ENCODE measurements at places on chromosomes 5 and 9.

GRCh38 chr5:122402955-122403685 is 91.1 kb downstream of the SNCAIP start:
- no peak for DNase-seq

GRCh38 chr5:55022450-55022849 is 1.6 kb upstream of the GZMK start:
- DNase-seq: no peak

- DNase-seq: no peak
Observed at GRCh38 chr5:175195698-175196656, 248.0 kb downstream of the DRD1 start.

DNA sequence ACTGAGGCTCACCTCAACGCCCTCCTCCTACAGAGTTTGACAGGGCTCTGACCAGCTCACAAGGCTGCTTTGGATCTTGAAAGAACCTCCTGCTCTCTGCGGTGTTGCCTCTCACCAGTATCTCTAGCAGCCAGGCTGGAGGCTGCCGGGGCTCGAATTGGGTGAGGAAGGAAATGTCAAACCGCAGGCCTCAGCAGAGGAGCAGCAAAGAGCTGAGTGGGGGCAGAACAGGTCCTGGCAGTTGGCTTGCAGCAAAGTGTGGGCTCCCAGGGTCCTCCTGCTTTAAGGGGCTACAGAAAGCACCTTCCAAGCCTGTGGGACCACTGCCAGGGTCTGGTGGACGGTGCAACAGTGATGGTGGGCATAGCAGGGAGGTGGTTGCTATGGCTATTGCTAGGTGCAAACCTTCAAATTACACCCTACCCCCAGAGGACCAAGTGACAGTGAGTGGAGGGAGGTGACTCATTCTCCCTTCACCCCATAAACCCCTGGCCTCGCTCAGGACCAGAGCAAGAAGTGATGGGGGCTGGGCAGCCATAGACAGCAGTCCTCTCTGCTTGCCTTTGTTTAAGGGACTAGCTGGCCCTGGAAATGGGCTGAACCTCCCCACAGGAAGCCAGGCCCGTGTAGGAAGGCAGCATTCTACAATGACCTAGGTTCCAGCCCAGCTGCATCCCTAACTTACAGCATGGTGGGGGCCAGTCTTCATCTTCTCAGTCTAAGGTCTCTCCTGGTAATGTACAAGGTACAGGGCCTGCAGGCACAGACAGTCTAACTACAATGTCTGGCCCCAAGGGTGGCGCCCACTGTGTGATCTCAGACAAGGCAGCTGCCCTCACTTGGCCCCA is 18.7 kb downstream of the LCP2 start:
- peak; percentile 86 for DNase-seq

DNA sequence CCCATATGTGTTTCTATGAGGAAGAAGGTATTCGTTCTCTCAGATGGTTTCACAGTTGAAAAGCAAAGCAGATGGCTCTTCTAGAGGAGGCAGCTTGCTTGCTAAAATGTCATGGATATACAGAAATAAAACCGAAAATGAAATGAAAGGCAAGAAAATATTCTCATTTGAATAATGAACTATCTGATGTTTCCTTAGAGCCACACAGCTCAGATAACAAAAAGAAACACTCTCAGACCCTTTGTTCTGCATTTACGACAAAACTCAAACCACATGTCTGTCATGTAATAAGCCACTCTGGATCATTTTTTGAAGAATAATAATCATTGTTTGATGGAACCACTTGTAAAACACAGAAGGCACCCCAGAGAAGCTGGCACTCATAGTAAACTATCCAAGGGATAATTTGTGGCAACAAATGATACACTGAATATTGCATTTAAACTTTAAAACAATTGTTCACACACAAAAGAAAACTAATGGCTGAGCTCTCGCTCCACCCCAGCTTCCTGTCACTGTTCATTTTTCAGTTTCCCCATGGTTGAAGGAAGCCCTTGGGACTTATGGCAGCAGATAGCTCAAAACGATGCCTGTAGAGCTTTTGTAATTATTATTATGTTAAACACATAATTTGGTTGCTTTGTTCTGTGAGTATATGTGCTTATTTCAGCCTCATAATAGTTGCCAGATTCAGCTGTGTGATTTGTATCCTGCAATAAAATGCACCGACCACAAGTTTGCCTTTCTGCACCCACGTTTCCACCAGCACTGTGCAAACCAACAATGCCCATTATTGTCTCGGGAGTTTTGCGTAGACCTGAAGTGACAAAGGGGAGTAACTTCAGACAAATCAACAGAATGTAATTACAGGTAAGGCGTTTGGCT is 256.0 kb downstream of the TMEM167A start:
- no peak for DNase-seq

DNA sequence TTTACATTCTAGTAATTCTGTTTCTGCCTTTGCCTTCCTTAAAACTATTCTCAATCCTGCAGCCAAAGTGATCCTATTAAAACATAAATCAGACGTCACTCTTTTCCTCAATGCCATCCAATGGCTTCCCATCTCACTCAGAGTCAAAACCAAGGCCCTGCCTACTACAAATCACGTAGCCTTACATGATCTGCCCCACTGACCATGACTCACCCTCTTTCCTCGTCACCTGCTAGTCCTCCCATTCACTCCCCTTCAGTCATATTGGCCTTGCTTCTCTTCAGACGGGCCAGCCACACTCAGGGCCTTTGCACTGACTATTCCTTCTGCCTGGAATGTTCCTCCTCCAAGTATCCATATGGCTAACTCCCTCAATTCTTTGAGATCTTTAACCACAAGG is 39.0 kb upstream of the DMXL1 start:
- DNase-seq: no peak

DNA sequence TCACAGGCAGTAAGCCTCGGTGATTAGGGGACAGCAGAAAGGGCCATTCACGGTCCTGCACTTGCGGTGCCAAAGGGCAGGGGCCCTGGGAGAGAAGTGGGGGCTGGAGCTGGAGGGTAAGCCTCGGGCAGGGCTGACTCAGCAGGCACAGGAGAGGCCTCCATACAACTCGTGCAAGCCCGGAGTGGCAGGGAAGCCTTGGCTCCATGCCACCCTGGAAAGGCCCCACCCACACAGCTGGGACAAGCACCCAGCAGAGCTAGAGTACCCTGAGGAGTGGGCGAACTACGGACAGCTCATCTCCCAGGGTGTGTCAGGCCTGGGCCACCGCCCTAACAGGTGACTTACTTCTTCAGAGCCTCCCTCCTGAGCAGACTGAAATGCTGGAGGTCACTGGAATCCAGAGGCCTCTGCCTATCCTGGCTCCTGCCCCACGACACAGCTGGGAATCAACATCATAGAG is 5.6 kb upstream of the CAMK2A start:
- DNase-seq: no peak

- no peak for DNase-seq
Observed at GRCh38 chr9:76414661-76415060, 20.4 kb upstream of the RFK start.

DNA sequence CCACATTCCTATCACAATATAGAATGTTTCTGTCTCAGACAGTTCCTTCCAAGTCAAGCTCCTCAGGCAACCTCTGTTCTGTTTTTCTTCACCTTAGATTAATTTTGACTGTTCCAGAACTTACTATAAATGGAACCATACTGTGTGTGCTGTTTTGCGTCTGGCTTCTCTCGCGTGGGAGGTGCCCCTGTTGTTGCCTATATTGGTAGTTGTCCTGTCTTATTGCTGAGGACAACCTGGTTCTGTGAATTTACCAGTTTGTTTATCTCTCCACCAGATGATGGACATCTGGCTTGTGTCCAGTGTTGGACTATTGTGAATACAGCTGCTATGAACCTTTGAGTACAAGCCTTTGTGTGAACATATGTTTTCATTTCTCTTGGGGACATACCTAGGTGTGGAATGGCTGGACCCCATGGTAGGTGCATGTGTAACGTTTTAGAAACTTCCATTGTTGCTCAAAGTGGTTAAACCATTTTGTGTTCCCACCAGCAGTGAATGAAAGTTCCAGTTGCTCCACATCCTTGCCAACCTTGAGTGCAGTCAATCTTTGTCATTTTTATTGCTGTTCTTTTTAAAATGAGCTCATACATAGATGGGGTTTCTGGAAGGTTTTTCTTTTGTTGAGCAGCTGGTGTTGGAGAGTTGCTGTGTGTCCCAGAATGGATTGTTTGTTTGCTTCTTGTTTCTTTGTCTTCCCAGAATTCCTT is 18.1 kb downstream of the HMCN2 start:
- DNase-seq: no peak

- peak; percentile 84 for DNase-seq
Observed at GRCh38 chr5:5494489-5495402, 72.3 kb downstream of the ICE1 start.

DNA sequence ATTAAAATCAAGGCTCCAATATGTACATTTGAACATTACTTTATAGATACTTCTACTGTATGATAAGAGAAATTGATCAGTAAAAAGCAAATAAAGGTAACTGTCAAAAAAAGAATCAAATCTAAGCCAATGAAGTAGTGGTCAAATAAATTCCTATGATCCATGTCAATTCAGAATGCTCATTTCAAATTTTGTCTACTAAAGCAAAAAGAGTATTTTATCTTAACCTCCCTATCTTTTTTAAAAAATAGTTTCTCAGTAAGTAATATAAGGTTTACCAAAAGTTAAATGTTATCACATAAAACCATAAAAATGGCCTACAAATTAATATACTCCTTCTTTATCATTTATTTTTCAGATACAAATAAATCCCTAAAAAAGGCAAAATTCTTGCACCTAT is 165.9 kb downstream of the AGTPBP1 start:
- DNase-seq: no peak

- DNase-seq: no peak
Observed at GRCh38 chr5:175092691-175093090, 351.3 kb downstream of the DRD1 start.

DNA sequence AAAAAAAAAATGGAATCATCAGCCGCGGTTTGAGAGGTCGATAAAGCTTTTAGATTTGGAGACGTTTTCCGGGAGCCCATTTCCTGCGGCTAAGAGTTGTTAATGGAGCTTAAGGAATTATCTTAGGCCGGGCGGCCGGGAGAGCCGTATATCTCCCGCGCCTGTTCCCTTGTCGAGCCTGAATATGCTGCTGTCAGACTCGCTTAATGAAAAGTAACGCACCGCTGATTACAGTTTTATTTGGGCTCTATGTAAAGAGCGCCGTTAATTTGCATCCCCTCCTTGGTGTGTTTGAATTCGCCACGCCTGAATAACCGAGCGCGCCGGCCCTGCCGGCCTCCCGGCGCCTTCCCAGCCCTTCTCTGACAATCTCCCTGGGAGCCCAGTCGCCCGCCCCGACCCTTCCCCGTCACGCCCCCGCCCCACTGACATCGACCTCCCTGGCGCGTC is 7.9 kb downstream of the IRX4 start:
- no peak for DNase-seq

GRCh38 chr9:95305770-95306492 is 11.6 kb downstream of the FANCC start:
- no peak for DNase-seq

- DNase-seq: no peak
Observed at GRCh38 chr9:84691634-84692033, 22.1 kb downstream of the NTRK2 start.
